ENCODE measurements at places on chromosomes 13 and 19.

- no peak for DNase-seq
Measured at GRCh38 chr19:32526895-32527294, 54.1 kb upstream of the PDCD5 start.

DNA sequence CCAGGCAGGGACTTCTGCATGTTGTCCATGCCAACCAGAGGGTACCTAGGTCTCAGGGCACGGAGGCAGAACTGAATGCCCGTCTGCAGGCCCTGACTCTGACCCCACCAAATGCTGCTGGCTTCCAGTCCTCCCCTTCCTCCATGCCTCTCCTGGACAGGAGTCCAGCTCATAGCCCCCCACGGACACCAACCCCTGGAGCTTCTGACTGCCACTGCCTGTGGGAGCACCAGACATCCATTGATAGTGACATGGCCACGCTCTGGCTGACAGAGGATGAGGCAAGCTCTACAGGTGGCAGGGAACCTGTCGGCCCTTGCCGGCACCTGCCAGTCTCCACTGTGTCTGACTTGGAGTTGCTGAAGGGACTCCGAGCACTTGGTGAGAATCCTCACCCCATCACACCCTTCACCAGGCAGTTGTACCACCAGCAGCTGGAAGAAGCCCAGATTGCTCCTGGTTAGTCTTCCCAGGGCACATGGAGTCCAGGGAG lies 1.8 kb downstream of the ANKLE1 start:
- DNase-seq = no peak

- DNase-seq = peak; percentile 26
Measured at GRCh38 chr13:52849291-52850071, 1.0 kb upstream of the PCDH8 start.

DNA sequence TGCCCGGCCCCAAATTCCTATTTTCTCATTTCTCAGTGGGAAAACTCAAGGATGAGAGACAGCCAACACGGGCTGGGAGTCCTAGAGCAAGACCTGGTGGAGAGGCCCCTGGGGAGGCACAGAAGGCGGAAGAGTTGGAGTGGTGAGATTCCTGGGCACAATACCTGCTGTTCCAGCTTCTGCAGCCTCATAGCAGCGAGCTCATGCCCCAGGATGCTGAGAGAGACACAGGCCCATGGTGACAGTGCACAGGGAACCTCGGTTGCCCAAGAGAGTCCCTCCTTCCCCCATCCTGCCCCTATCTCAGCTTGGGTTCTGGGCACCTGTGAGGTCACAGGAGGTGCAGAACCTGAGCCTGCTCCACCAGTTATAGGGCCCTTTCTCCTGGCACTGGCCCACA lies 1.4 kb downstream of the TULP2 start:
- DNase-seq = no peak

DNA sequence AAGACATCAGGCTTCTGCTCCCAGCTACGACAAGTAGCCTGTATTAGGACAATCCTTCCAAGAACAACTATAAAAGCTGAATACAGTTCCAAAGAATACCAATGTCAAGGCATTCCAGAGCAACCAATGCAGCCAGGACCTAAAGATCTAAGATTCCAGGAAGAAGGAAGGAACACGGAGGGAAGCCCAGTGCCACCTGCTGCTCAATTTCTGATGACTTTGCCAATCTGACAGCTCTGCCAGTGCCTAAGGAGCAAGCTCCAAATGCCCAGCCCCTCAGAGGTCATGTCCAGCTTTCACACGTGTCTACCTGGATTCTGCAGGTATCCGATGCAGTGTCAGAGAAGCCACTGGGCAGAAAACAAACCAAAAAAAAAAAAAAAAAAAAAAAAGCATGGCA lies 164.4 kb downstream of the IRS2 start:
- no peak for DNase-seq

DNA sequence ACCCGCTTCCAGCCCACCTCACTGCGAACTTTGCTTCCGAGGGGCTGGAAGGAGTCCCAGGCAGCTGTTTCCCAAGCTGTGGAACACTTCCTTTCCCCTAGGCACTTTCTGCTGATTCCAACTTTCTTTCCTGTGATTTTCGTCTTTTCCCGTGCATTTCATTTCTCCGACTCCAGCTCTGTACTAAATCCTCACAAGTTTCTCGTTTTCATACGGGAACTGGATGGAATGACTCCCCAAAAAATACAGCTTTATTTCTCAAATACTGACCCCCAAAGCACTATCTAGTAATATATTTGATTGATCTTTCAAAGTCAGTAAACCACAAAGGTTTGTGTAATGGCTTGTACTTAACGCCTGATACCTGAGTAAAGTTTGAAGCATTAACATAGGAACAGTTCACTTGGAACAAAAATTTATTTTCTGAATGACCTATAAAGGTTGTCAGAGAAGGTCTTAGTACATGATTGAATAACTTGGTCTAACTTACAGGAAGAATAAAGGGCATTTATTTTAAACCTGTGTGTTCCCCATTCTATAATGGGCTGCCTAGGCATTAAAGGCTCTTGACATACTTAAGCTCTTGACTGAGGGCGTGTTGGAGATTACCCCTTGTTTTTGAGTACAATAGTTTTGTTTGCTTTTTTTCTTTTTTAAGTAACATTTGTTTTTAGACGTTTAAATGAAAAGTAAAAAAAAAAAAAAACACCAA lies 1.3 kb upstream of the PCDH9 start:
- DNase-seq = no peak

GRCh38 chr19:2808129-2808941 lies 11.3 kb upstream of the ZNF554 start:
- DNase-seq = no peak

- no peak for DNase-seq
Measured at GRCh38 chr19:46903458-46903857, 42.7 kb downstream of the ARHGAP35 start.

- DNase-seq = no peak
Measured at GRCh38 chr19:49301866-49302252, 23.1 kb downstream of the SLC6A16 start.

- no peak for DNase-seq
Measured at GRCh38 chr19:57192993-57193392, 1.7 kb downstream of the ZNF264 start.

GRCh38 chr13:25351404-25351803 lies 20.4 kb upstream of the ATP8A2 start:
- DNase-seq = no peak

DNA sequence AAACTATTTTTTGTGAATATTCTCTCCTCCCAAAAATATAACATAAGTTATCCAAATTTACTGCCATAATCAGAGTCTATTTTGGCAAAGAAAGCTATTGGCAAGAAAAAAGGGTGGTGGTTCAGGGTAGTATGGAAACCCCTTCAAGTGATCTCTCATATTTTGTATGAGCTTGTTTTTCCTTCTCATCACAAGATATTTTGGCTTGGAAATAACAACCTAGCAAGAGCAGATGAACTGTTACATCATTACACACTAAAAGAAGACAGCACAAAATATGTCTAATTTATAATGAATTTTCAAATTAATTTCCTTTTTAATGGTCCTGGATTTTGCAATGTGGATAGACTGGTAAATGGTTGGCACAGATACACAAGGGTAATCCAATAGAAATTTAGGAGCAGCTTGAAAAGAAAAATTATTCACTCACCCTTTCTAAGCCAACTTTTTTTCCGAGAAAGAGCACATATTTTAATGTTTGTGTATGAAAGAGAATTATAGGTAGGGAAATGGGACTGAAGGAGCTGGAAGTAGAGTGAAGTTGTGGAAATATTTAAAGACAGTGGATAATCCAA lies 225.1 kb downstream of the EFNB2 start:
- no peak for DNase-seq

DNA sequence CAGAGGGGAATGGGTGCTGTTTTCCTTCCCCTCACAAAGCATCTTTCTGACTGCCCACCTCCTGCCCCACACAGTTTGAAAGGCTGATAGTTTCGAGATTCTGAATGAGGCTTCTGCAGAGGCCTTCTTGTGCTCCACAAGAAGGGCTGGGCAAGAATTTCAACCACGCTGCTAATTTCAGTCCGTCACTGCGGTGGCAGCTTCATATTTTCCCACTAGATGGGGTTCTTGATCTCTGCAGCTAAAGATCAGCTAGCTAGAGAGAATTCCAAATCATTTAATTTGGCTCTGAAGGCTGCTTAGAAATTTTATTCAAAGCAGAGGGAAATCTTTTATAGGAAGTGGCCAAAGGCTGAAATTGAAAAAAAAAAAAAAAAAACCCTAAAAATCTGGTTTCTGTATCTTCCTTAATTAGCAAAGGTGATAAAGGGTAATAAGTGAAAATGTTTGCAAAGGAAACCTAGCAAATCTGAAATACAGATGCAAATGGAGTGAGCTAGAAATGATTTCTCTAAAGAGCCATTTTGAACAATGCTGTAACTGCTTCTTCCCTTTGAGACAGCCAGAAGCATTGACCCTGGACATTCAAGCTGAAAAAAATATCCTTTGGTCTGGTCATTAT lies 38.0 kb upstream of the C13orf42 start:
- DNase-seq = peak; percentile 47

GRCh38 chr13:109369353-109370052 lies 416.9 kb downstream of the IRS2 start:
- DNase-seq = no peak

DNA sequence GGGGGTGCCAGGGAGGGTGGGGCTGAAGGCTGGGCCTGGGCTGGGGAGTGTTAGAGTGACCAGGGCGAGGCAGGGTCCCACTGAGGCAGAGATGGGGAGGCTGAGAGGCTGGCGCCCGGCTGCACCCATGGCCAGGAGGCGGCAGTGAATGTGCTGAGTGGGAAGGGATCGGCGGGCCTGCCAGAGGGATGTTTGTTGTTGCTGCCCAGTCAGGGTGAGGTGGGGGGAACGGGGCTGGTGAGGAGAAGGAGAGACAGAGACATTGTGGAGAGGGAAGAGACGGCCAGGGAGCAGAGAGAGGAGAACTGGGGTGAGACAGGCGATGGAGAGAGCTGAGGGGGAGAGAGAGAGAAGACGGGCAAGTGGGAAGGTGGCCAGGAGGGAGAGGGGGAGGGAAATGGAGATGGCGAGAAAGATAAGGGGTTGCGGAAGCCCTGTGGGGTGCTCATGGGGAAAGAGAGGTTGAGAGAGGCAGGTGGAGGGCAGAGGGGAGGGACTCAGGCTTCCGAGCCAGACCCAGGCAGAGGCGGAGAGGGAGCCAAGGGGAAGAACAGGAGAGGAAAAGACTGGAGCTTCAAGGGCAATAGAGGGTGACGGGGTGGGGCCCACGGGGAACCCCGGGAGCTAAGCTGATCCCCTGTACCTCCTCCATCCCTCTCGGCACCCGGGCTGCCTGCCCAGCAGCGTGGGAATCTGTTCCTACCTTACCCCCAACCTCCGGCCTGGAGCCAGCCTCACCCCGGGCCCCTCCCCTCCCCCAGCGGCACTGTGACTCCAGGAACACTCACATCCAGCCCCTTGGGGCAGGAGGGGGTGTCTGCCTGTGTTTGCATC lies 690 bp upstream of the B3GNT8 start:
- no peak for DNase-seq

DNA sequence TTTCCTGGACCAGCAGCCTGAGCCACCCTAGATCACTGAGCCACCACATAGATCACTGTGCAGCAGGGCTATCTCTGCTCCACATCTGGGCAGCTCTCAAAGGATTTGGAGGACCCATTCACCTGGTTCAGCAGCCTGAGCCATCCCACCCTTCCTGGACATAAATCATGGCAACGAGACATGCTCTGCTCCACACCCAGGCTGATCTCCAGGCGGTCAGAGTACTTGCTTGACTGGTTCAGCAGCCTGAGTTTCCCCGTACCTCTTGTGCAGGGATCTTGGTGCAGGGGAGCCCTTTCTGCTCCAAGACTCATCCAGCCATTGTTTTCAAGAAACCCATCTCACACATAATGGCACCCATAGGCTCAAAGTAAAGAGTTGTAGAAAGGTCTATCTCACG lies 195.3 kb downstream of the LIG4 start:
- DNase-seq = no peak

GRCh38 chr13:51679616-51680015 lies 95.4 kb downstream of the WDFY2 start:
- DNase-seq = no peak

DNA sequence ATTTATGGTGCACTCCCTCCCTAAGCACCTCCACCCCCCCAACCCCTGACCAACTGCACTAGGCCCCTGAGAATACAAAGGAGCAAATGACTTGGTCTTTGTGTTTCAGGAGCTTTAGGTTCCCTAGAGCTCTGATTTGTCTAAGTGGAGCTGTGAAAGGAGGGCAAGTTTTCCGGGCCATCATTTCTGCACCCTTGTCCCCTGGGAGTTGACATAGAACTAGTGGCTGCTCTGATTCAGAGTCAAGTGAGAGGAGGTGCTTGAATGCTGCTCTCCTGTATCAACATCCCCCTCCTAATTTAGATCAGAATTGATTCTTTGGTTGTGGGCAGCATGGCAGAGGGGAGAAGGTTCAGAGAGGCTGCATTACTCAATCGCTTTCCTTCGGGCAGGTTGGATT lies 391.6 kb downstream of the KCNRG start:
- DNase-seq = no peak

GRCh38 chr13:77508959-77509620 lies 26.4 kb upstream of the SCEL start:
- DNase-seq = no peak

Measured in WERI-Rb-1 (cell line).